ENCODE measurements at places on chromosomes 3 and 15.

DNA sequence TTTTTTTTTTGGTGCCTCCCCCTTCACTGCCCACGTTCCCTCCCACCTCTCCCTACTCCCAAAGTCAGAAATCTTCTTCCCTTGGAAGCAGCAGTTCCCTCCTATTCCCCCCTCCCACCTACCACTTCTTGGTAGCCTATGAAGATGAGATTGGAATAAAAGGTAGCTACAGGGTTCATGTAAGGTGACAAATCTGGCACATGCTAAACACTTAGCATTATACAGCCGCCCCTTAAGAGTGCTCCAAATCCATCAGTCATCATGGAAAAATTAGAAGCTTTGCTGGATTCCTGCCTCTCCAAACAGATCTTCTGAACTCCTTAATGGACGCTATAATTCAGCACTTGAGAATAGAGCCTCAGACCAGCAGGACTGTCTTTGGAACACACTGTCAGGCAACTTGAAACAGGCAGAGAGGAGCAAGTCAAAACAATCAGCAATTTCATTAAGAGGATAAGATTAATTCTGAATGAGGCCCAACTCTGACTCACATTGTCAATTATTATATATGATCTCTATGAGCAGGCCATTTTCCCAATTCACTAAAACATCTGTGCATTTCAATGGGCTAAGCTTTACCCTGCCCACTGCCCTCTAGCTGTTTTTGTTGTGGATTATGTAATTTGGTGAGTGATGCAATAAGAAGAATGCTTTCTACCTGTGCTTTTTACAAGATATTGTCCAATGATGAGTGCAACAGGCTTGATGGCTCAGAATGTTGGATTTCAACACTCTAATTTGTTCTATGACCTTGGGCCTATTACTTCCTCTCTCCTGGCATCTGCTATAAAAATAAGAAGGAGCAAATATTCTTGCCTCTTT lies 34.6 kb upstream of the SPRED1 start:
- no peak for DNase-seq

GRCh38 chr3:125436921-125437320 lies 61.8 kb upstream of the ZNF148 start:
- DNase-seq, result no peak

DNA sequence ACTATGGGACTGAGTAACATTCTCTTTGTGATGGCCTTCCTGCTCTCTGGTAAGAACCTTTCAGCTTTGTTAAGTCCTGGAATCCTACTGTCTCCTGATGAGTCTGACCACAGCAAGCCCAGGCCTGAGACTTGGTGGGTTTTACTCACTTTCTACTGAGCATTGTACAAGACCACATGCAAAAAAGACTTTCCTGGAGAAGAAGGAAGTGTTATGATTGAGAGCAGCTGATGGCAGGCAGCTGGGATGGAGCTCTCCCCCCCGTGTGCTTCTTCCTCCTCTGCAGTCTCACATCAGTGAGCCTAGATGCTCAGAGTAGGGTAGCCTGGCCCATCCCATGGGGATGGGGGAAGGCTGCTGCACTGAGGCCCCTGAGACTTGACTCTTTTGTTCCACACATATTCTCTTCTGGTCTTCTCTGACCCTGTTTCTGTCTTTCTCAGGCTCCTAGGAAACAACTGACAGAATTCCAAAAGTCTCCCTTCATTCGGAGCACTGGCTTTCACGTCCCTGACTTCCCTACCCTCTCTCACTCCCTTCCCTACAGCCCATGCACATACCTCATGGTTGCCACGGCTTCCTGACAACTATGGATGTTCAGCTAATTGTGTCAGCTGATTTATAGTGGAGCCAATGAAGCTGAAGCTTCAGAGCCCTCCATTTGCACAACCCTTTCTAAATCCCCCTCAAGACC lies 36.6 kb downstream of the CD86 start:
- DNase-seq, result no peak

DNA sequence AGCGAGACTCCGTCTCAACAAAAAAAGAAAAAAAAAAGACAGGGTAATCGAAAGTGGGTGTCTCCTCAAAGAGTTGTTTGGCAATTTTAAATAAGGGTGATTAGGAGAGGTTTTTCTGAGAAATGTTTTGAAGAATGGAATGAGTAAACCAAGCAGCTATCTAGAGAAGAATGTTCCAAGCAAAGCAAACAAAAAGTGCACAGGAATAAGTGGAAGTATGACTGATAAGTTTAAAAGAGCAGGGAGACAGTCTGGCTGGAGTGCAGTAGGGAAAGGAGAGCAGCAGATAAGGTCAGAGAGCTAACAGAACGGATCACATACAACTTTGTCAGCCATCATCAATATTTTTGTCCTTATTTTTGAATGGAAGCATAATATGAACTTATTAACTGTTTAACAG lies 853.5 kb downstream of the TUSC7 start:
- DNase-seq, result no peak

DNA sequence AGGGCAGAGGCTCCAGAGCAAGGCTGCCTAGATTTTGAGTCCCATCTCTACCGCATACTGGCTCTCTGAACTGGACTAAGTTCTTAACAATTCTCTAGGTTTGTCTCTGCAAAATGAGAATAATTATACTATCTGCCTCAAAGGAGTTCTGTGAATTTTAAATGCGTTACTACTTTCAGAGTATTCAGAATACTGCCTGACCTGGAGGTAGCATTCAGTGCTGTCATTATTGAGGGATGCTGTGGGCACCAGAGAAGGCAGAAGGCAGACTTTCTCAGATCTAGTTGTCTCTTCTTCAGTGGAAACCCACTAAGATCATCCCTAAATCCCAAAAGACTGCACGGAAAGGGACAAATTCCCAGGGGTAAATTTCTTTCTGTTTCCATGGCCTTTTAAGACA lies 147.4 kb upstream of the RORA start:
- DNase-seq, result no peak

DNA sequence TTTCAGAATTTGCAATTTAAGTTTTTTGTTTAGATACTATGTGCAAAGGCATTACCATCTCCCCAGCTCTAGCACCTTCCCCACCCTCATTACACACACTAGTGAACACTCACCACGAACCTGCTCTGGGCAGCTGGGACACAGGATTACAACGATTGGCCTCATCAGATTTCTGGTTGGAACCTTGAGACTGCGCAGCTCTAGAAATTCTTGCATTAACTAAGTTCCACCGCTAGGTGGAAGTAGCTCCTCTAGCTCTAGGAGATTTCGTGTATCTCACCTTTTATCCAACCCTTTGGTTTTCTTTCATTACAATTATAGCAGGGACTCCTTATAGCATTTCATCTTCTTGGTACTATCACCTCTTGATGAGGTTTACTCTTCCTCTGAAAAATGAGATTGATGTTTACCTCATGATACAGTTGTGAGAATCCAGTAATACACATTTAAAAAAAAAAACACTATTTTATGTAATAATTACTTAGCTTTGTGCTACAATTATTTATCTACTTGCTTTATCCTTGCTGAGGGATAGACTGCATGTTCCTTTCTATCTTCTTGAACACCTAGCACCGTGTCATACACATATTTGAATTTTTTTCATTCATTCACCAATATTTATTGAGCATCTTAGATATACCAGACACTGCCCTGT lies 28.7 kb upstream of the PLOD2 start:
- peak; percentile 86 for DNase-seq

GRCh38 chr15:52191207-52191606 lies at the start of gene GNB5:
Gene GNB5, minus strand, starts transcription at chr15:52191392. Its CDS starts 6,716 bp downstream, at chr15:52184676.
- DNase-seq, result no peak

GRCh38 chr15:58549013-58549784 lies 117.4 kb downstream of the LIPC start:
- DNase-seq, result no peak

DNA sequence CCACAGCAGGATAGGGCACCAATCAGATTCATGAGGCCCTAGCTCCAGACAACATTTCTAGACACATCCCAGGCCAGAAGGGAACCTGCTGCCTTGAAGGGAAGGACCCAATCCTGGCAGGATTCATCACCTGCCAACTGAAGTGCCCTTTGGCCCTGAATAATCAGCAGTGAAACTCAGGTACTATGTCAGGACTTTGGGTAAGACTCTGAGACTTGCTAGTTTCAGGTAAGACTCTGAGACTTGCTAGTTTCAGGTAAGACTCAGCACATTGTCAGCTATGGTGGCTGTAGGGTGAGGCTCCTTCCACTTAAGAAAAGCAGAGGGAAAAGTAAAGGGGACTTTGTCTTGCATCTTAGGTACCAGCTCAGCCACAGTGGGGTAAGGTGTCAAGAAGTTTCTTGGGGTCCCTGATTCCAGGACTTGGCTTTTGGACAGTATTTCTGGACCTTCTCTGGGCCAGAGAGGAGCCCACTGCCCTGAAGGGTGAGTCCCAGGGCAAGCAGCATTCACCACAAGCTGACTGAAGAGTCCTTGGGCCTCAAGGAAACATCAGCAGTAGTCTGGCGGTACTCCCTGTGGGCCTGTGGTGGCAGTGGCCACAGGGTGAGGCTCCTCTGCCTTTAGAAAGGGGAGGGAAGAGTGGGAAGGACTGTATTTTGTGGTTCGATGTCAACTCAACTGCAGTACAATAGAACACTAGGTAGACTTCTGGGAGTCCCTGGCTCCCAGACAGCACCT lies 13.7 kb upstream of the COL8A1 start:
- DNase-seq, result no peak

DNA sequence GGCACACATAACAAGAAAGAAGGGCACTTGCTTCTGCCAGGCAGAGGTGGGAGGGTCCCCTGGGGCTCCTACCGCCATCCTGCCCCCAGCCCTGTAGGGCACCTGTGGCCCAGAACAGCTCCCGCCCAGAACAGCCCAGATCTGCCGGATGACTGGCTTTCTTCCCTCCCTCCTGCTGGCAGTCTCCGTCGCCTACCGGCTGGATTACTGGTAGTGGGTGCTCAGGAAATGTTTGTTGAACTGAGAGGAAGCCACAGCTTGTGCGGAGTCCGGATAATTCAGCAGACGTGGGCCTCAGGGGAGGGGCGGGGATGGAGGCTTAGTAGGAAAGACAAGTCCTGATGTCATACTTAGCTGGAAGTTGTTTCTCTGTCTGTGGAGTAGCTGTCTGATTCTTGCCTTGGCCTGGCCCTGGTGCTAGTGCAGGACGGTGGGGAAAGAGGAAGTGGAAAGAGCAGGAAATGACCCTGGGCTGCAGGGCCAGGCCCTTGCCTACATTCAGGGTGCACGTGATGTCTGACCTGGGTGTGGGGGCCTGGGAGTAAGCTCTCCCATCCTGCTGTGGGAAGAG lies 6.7 kb downstream of the CCDC9B start:
- DNase-seq, result no peak

- DNase-seq, result no peak
Observed at GRCh38 chr3:155870945-155871745, 695 bp downstream of the GMPS start.

DNA sequence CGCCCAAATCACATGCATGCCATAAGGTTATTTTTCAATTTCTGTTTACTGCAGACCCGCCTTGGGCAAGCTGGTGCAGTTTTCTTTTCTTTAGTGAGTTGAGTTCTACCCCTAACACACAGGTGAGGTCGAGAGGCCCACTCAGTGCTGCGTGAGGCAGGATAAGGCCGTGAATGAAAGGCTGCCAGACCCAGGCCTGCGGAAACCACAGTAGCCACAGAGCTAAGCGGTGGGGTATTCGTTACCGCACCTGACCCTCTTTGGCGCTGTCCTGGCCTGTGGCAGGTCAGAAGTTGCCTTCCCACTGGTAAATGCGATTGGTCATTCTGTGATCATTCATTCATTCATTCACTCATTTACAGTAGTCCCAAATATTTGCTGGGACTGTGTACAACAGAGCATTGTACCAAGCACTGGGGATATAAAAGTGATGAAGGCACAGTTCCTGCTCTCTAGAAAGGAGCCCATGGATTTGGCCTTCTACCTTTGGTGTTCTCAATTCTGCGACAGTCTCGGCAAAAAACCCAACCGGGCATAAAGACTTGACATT lies 144.8 kb downstream of the XXYLT1 start:
- no peak for DNase-seq

DNA sequence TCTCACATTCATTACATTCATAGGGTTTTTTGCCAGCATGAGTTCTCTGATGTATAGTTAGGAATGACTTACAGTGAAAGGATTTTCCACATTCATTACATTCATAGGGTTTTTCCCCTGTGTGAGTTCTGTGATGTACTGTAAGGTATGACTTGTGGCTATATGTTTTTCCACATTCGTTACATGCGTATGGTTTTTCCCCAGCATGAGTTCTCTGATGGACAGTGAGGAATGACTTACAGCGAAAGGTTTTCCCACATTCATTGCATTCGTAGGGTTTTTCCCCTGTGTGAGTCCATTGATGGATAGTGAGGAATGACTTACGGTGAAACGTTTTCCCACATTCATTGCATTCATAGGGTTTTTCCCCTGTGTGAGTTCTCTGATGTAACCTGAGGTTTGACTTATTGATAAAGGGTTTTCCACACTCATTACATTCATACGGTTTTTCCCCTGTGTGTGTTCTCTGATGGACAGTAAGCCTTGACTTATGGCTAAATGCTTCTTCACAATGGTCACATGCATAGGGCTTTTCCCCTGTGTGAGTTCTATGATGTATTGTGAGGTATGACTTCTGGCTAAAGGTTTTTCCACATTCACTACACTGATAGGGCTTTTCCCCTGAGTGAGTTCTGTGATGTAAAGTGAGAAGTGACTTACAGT lies 47.4 kb downstream of the ZNF717 start:
- DNase-seq, result no peak

- DNase-seq, result no peak
Observed at GRCh38 chr3:162112719-162113118, 616.1 kb downstream of the OTOL1 start.

- no peak for DNase-seq
Observed at GRCh38 chr3:167874671-167875372, 139.3 kb downstream of the SERPINI1 start.

DNA sequence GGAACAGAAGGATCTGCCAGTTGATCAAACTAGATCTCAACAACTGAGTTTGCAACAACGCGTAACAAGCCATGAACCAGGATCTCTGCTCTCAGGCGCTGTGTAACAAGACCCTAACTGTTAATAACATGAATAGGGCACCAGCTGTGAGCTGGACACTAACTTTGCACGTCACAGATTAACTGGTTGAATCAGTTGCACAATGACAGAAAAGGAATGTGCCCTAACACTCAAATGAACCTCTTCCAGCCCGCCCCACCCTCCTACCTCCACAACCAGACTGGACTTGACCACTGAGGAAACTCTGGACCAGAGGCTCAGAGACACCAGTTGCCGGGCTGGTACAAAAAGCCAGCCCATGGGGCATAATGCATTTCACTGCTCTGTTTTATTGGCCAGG lies 34.3 kb downstream of the MCF2L2 start:
- DNase-seq, result no peak

All from COLO829 (cell line).